Mesenchymal stem cell (in vitro differentiated cells and primary cell): ENCODE measurements at places on chromosomes 13 and 19.

DNA sequence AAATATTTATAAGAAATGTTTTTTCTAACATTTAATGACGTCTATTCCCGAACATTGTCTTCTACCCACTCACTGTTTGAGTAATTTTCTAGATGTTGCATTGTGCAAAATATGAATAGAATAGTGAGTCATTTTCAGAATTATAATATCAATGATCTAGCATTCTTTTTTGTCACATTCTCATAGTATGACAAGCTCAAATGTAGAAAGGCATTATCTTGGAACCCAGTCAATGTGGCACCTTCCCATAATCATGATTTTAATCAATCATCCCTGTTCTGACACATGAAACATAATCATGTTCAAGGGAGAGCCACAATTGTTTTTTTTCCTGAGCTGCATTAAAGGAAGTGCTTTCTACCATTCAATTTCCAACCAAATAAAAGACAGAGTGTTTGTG lies 265.8 kb downstream of the OXGR1 start:
- DNase-seq = no peak

GRCh38 chr13:111227405-111227804 lies 93.0 kb upstream of the TEX29 start:
- DNase-seq = no peak

- peak; percentile 44 for DNase-seq
Observed at GRCh38 chr13:55516610-55517009, 1624.1 kb upstream of the PRR20A start.

- peak; percentile 92 for DNase-seq
Observed at GRCh38 chr19:8307965-8308866, at the start of gene CD320. Gene CD320 (minus strand): TSS chr19:8308358. CDS start chr19:8308290, 68 bp downstream.

- no peak for DNase-seq
Observed at GRCh38 chr13:102970542-102970941, 95.7 kb downstream of the SLC10A2 start.

GRCh38 chr19:1699386-1699785 lies 47.0 kb upstream of the TCF3 start:
- no peak for DNase-seq

- no peak for DNase-seq
Observed at GRCh38 chr19:2944403-2944774, 382 bp downstream of the ZNF77 start.
